ENCODE measurements at places on chromosomes 1 and 21.

DNA sequence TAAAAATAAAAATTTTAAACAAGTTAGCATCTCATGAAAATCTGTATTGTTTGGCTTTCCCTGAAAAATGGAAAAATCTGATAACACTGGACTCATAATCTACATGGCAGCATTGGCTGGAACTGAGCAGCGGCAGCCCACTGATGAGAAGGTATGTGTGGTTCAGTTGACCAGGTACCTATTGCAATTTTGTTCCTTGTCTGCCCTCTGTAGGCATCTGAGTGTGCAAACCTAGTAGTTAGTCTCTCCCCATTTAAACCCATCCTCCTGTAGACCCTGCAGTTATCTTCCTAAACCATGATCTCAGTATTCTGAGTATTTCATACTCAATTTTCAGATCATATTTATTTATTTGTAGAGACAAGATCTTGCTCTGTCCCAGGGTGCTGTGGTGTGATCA lies 59.4 kb upstream of the SERBP1 start:
- DNase-seq = no peak

- no peak for DNase-seq
Observed at GRCh38 chr1:180003026-180003695, 48.6 kb downstream of the CEP350 start.

GRCh38 chr1:75373542-75374159 lies 237.3 kb downstream of the SLC44A5 start:
- DNase-seq = no peak

GRCh38 chr1:23436520-23437354 lies 12.2 kb upstream of the TCEA3 start:
- no peak for DNase-seq

GRCh38 chr21:34770576-34770975 lies 101.8 kb downstream of the CLIC6 start:
- DNase-seq = no peak

DNA sequence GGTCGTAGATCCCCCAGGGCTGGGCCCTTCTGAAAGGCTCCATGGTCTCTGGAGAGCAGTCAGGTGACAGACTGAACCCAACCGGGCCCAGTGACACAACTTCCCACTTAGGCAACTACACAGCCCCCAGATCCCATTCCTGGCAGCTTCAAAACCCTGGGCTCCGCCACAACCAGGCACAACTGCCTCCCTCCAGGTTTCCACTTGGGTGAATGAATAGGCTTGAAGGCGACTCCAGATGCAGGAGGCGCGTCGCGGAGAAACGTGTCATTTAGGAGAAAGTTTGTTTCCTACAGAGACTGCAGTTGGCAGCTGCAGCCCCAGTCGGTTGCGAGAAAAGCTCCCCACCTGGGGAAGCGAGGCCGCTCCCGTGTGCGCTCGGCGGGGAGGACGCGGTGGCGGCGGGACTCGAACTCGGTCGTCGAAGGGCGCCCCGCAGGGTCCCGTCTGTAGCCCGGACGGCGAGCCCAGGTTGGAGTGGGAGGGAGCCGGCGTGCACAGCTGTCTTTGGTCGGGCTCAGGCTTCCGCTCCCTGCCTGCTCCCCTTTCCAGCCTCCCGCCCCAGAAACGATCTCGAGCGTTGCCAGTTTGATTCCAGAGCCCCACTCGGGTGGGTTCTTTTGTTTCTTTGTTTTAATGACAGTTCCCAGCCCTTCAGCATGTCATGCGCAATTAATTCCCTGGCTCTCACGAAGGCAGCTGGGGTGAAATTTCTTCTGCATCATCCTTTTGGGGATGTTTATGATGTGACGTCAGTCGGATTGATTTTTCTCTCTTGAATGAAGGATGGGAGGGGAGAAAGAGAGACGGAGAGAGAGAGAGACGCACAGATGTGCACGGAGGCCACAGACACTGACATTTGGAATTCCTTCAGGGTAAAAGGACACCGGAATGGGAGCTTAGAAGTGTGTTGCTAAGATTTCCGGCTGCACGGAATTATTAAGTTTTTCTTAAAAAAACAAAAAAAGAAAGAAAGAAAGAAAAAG lies 862 bp upstream of the SGIP1 start:
- DNase-seq = peak; percentile 75

- no peak for DNase-seq
Observed at GRCh38 chr1:53070621-53071020, 8.6 kb downstream of the PODN start.

- DNase-seq = no peak
Observed at GRCh38 chr1:201119206-201120197, 7.3 kb upstream of the CACNA1S start.

DNA sequence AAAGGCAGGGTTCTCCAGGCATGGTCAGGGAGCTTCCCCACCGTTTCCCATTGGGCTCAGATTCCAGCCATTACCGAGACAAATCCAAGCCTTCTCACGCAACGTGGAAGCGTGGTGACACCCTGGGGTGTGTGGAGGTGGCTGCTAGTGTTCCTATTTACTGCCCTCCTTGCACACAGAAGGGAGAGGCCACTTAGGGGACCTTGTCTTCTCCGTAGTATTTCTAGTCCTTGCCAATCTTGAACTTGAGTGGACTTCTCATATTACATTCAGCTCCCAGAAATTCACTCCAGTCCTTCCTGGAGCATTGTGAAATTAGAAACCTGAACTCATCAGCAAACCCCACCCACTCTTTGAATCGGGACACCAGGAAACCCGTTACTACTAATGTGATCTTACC lies 131.6 kb downstream of the AJAP1 start:
- no peak for DNase-seq

DNA sequence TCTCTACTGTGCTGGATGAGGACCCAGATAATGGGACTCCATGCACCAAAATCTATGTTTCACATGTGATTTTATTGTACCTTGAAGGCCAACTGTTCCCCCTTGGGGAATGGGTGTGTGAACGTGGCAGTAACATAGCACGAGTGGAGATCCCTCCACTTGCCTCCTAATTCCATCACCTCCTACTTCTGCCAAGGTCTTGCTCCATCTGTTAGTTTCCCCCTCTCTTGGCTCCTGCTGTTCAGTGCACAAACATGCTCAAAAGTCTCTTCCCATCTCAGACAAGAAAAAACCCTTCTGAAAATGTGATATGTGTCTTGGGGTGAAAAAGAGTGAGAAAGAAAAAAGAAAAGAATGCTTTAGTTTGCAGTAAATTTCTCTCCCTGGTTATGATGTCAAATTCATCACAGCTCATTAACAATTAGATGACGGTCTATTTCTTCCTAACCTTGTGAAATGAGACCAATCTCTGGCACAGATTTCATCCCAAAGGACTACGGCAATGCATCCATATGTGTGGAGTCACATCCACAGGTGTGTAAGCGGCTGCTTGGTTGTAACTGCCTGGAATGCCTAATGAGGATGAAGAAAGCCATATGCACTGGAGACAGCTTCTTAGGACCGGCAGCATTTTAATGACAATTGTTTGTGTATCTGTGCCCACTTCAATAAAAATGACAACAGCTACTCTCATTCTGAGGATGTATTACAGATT lies 79.3 kb upstream of the DIRAS3 start:
- DNase-seq = no peak

DNA sequence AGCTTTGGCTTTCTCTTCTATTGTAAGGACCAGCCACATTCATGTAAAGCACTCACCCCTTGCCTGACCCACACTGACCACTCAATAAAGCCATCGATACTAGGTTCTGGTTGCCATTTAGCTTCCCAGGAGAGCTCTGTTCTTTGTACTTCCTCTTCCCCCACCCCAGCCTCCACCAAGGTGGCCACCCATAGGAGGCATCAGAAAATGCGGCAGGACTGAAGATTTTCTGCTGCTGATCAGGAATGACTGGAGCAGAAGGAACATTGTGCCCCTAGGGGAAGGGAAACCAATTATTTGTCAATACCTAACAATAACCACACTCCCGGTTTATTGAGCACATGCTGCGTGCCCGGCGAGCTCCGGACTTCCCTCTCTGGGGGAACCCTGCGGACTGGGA lies 5.2 kb upstream of the SMIM12 start:
- DNase-seq = no peak

- DNase-seq = no peak
Observed at GRCh38 chr21:27759820-27760219, 792.9 kb upstream of the ADAMTS5 start.

GRCh38 chr1:200706111-200706814 lies 32.4 kb upstream of the CAMSAP2 start:
- no peak for DNase-seq

DNA sequence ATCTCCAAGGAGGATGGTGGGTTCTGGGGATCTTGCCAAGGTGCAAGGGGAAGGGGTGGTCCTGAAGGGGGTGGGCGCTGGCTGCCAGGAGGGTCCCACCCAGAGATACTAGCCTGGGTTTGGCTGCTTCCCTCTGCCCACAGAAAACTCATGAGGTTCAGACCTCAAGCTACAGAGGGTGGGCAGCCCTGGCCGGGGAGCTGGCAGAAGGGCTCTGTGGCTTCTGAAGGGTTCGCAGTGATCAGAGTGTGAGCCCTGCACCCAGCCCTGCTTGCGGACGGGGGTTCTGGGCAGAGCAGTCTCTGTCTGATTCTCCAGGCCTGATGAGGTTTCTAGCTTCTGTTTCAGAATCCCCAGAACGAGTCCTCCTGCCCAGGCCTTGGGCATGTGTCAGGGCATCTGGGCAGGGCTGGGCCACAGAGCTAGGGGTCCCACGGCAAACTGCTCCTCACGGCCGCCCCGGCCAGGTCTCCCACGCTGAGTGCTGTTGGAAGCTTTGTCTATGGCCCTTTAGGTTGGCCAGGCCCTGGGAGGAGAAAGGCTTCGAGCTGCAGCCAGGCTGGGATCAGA lies 635 bp upstream of the MMEL1 start:
- DNase-seq = no peak

GRCh38 chr21:34949499-34949898 lies 99.6 kb downstream of the RUNX1 start:
- no peak for DNase-seq

DNA sequence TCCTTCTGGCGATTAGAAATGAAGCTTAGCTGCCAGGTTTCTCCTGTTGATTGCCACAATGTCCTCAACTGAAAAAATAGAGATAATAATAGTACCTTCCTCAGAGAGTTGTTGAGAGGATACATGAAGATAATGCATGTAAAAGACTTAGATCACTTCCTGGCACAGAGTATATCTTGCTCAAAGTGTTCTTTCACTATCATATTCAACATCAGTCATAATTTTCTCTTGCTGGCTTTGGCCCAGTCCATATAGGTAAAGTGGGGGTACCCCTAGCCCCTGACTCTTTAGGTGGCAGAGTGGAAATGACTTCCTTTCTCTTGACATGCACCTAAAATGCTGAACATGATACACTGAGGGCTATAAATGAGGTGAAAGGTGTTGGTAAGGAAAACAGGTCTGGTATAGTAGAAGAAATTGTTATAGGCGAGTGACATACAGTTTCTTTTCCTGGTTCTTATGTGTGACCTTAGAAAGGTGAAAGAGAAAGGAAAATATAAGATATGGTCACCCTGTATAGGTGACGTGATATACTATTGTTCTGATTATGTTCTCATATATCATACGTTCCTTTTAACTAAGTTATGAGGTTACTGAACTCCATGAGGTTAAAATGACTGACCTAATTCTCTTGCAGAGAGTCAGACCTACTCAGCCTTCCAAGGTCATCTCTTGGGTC lies 209.9 kb upstream of the DEPDC1 start:
- no peak for DNase-seq

- no peak for DNase-seq
Observed at GRCh38 chr1:63617450-63617849, 24.2 kb downstream of the PGM1 start.

- no peak for DNase-seq
Observed at GRCh38 chr1:233233508-233234040, 62.0 kb downstream of the PCNX2 start.

DNA sequence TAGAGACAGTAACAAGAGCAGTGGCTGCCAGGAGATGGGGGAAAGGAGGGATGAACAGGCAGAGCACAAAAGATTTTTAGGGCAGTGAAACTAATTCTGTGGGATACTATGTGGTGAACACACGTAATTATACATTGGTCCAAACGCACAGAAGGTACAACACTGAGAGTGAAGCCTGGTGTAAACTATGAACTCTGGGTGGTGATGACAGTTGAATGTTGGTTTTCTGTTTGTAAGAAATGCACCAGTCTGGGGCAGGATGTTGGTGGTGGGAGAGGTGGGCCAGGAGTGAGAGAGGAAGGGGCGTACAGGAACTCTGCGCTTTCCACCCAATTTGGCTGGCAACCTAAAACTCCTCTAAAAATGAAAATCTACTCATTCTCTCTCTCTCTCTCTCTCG lies 50.2 kb upstream of the TIAM1 start:
- no peak for DNase-seq

DNA sequence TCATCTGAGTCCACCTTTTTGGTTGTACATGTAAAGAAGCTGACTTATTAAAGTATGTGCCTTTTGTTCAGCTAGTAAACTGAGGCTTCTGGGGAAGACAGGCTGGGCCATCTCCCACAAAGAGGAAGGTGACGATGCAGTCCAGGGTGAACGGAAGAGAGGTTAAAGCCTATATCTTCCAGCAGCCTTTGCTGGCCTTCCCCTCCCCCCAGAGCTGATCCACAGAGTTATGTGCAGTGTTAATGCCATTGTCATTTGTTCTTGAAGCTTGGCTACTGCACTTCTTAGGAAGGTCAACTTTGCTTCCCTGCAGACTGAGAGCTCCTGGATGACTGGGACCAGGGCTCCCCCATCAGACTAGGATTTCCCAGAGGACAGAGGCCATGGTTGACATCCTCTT lies 2.2 kb downstream of the SLC30A2 start:
- DNase-seq = no peak

DNA sequence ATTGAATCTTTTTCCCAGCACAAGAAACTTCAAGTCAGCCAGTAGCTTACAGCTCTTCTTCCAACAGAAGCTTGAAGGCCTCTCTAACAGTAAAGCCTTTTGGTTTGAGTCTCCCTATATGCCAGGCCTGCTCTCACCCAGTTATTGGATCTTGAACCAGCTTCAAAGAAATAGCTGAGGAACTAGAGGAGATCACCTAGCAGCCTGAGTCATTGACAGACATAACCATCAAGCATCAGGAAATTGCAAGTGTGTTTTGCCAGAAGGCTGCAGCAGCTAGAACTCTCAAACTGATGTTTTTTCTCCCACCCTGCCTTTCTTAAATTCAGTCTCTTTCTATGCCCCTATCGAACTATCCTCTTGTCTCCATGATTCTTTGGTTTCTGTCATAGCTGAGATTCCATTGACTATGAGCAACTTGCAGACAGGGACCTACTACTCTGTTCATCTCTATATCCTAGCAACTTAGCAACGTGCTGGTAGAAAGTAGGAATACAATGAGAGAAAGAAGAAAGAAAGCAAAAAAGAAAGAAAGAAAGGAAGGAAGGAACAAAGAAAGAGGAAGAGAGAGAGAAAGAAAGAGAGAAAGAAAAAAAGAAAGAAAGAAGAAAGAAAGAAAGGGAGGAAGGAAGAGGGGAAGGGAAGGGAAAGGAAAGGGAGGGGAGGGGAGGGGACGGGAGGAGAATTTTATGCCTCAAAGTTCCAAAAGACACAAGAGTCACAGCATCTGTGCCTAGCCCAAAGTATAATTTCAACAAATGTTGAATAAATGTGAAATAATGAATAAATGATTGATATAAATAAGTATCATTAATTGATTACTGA lies 60.0 kb upstream of the FGGY start:
- no peak for DNase-seq

Measured in brain pericyte (primary cell).